Activated CD4-positive, alpha-beta T cell treated with anti-CD3 and anti-CD28 coated beads, Interleukin-2, amount 50 U/mL, for 1 hour (primary cell): ENCODE measurements at places on chromosomes 2 and 18.

DNA sequence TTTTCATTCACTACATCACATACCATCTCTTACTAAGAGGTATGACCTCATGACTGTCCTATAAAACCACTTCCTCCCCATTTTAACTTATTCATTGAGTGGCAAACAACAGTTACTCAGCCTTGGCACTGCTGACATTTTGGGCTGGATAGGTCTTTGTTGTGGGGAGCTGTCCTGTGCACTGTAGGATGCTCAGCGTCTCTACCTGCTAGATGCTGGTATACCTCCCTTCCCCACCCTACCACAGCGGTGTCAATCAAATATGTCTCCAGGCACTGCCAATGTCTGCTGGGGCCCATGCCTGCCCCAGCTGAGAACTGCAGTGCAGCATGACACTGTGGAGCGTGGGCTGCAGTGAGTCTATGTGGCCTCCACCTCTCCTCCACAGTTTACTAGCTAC lies 76.3 kb upstream of the MGAT4A start:
- DNase-seq = no peak

GRCh38 chr2:202035941-202036372 lies 2.3 kb downstream of the FZD7 start:
- DNase-seq = no peak

DNA sequence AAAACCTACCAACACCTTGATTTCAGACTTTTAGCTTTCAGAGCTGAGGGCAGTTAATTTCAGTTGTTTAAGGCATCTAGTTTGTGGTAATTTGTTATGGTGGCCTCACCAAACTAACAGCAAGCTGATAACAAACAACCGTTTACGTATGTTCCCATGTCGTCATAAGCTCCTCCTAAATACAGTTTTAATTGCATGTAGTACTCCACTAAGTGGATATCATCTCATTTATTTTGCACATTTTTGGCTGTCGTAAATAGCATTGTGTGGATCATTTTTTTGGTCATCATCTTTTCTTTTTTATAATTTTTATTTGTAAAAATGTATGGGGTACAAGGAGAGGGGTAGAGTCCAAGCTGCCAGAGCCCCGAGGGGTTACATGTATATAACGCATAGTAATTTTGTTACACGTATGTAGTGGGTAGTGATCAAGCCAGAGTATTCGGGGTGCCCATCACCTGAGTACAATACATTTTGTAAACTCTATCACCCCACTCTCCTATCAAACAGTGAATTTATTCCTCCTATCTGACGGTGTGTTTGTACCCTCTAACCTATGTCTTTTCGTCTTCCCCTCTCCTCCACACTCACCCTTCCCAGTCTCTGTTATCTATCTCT lies 89.2 kb upstream of the MYCN start:
- DNase-seq = no peak

DNA sequence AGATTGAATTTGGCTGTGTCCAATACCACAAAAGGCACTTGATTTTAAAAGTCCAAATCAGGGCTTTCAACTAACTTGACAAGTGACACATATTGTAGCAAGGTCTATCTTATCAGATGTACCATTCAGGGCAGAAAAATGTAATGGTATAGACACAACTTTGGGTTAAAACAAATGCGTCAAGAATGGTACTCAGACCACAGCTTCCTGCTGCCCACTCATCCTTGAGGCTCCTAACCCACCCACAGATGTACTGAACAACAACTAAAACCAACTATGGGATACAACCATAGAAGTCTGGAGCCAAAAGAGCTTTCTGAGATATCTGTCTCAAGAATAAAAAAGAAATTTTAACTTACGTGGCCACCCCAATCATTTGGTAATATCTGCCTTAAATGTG lies 105.2 kb downstream of the RBM43 start:
- DNase-seq = no peak

DNA sequence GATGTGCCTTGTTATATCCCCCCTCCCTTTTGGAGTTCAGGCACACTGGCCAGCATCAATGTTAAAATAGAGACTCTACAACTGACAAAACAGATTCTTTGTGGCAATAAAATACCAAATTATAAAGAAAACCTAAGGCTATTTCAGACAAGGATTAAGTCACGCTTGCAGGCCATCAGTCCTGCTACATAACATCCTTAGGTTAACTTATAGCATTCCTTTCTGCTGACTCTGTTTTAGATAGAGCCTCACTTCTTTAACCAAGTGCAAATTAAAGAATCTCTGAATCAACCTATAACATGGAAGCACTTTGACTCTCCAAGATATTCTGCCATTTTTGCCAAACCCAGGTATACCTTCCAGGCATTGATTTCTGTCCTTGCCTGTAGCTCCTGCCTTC lies 784.6 kb downstream of the RNF144A start:
- no peak for DNase-seq

GRCh38 chr18:54222922-54223567 lies 1.4 kb downstream of the MBD2 start:
- peak; percentile 36 for DNase-seq

GRCh38 chr18:24731981-24732380 lies 271.5 kb downstream of the HRH4 start:
- DNase-seq = no peak

DNA sequence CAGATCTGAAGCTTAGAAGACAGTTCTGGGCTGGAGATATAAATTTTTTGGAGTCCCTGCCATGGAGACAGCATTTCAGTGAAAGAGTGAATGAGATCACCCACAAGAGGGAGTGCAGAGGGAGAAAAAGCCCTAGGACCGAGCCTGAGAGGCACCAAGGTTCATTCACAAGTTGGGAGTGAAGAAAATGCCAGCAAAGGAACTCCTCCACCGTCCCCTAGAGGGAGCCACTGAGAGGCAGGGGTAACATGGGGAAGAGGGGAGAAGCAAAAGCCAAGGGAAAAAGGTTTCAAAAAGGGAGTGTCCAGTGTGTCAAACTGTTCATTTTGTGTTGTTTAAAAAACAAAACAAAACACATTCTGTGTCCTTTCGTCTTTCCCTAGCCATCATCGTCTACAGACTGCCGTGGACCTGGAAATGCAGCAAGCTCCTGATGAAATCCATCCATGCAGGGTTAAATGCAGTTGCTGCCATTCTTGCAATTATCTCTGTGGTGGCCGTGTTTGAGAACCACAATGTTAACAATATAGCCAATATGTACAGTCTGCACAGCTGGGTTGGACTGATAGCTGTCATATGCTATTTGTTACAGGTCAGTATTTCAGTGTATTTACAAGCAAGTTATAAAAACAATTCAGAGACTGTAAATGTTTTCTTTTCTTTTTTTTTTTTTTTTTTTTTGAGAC lies 19.1 kb downstream of the CYBRD1 start:
- no peak for DNase-seq

DNA sequence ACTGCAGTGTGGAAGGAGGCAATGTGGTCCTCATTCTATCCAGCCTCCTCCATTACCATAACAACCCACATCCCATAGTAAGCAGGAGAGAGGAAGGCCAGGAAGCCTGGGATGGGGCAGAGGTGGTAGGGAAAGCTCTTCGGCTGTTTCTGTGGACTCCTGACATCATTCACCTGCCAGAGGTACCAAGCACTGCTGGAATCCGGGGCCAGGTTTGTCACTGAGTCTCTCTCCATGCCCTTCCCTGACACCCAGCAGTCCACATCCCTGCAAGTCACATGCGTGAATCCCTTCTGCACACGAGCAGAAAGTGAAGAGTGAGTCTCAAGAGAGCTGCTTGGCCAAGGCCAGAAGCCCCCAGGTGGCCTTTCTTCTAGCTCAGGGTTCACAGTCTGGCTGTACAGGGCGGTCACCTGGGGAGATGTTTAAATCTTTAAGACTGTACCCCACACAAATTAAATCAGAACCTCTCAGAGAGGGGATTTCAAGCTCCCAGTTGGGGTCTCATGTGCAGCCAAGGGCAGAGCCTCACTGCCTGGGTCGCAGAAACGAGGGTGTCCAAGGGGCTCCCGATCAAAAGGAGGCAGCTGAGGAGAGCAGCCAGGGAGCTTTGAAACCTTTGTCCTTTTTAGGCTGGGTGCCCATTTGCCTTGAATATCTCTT lies 94.2 kb downstream of the ARMC9 start:
- no peak for DNase-seq

DNA sequence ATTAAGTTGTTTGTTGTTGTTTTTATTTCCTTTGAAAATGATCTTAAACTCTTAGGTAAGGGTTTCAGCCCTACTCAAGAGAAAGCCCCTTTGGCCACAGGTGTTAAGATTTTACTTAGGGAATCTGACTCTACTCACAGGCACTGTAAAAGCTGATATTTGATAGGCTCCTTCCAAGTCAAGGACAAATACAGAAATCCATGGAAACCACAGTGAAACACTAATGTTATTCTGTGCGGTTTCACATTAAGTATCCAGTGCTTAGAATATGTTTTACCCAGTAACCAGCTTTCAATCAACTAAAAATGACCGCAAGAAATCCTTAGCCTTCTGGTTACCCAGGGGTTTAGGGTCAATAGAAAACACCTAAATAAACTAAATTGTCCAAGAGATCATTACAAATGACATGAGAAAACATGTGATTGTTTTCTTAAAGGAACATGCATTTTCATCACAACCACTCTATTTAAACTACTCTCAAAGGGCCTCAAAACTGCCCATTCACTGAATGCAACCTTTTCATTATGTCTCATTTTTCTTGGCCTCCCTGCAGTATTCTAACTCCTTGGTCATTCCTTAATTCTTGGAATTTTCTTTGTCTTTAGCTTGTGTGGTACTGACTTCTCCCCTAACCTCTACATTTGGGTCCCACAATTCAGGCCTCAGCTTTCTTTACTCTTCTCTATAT lies 56.0 kb downstream of the CDH2 start:
- no peak for DNase-seq

GRCh38 chr2:242054406-242054805 lies 184.9 kb downstream of the RTP5 start:
- DNase-seq = no peak

GRCh38 chr2:29066271-29066860 lies 8.0 kb downstream of the PCARE start:
- DNase-seq = no peak

GRCh38 chr2:135913727-135914365 lies 37.6 kb upstream of the MCM6 start:
- DNase-seq = peak; percentile 36

DNA sequence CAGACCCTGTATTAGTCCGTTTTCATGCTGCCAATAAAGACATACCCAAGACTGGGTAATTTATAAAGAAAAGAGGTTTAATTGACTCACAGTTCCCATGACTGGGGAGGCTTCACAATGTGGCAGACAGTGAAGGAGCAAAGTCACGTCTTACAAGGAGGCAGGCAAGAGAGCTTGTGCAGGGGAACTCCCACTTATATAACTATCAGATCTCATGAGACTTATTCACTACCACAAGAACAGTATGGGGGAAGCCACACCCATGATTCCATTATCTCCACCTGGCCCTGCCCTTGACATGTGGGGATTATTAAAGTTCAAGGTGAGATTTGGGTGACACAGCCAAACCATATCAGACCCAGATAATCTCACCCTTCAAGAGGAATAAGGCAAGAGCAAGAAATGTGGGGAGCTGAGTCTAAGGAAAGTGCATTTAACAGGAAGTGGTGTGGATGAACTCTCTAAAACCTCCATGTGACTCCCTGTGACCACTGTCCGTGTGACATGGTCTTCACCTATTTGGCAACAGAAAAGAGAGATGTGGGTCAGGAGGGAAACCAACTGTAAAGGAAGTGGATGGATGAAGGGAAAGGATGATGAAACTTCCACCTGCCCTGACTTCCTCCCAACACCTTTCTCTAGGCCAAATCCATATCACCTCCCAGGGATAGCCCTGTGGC lies 110.6 kb downstream of the ATL2 start:
- no peak for DNase-seq

GRCh38 chr2:12317814-12318426 lies 398.8 kb upstream of the TRIB2 start:
- no peak for DNase-seq

DNA sequence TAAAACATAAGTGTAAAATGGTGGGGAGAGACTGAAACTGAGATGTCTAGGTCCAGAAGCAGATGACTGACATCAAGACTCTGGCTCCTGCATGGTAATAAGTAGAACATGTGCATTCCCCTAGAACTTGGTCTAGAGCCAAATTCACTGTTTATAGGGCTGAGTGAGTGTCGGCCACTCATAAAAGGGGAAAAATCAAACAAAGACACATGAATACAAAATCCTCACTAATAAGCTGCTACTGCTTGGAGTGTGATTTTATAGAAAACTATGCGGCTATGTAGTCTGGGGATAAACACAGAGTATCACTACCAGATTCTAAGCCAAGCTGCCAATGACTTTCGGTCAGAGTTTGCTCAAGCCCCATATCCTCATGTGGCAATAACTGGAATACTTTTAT lies 1080.8 kb upstream of the DDX18 start:
- no peak for DNase-seq

DNA sequence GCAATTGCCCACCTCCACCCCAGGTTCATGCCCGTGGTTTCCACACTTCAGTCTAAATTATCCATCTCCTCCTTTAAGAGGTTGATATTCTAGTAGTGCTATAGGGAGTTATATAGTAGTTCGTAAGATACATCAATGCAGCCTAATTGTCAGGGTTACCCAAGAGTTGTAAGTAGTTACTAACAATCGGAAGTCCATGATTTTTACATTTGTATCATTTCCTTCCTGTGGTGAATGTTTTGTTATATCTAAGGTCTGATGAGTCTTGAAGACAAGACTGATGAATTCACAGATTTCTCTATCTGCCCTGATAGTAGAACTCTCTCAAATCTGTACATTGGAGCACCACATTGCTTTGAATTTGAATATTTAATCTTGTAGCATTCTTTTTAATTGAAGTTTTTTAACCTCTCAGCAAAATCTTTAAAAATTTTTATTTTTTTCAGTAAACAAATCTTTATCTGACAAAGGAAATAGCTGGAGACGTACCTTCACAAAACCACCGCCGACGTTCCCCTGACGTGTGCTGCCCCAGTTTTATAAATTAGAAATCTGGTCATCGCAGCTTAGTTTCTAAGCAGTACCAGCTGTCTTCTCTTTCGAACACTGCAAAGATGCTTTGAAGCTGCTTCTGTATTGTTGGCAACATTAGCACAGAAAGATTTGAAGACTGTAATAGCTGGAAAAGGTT lies 264.5 kb downstream of the SOCS6 start:
- no peak for DNase-seq

DNA sequence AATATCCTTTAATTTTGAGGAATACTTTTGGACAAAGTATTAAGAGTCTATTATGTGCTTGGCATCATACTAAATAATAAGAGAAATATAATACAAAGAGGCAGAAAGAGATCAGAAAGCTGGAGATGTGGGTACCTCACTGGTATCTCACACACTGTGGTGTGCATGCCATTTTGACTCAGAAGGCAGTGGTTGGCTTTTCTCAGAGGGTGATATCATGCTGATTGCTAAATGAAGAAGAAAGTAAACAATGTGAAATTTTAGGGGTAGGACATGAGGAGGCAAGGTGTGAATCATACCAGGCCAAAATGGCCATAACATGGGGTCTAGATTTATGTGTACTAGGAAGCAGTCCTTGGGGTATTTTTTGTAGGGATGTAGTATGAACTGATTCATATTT lies 16.6 kb upstream of the SPOPL start:
- no peak for DNase-seq

- no peak for DNase-seq
Observed at GRCh38 chr2:33242845-33243244, 233.6 kb upstream of the RASGRP3 start.
